Ovary (tissue), 10 donors: ENCODE measurements at places on chromosomes 5 and 9. TPM values are rescaled to one million over a fixed set of nuclear protein-coding genes. Genes with fewer than 3 reads are reported as not detected.

Gene SMIM33
- not detected for total RNA-seq

Gene NIM1K
- 0.38 TPM for total RNA-seq

Gene LSM11
- total RNA-seq = 4.6 TPM

Gene PHF24
- total RNA-seq = 0.20 TPM

Gene NFX1
- total RNA-seq = 44.5 TPM

Gene GBGT1
- total RNA-seq = 30.5 TPM

Gene ARSI
- 1.1 TPM for total RNA-seq

Gene DBH
- total RNA-seq = not detected

GRCh38 chr5:83539463-83539790, 67.9 kb downstream of the VCAN start:
- no peaks in the 10 kb centered on the region for H3K36me3 ChIP-seq
- no peaks in the 10 kb centered on the region for H3K27me3 ChIP-seq
- no peaks in the 10 kb centered on the region for H3K4me1 ChIP-seq
- no peak overlapping the region for H3K4me3 ChIP-seq
- H3K27ac ChIP-seq = no peak overlapping the region

GRCh38 chr9:20137425-20137824, 348.6 kb upstream of the SLC24A2 start:
- H3K36me3 ChIP-seq = no peaks in the 10 kb centered on the region
- no peaks in the 10 kb centered on the region for H3K27me3 ChIP-seq
- DNase-seq = no peak
- H3K4me3 ChIP-seq = no peak overlapping the region
- no peaks in the 10 kb centered on the region for H3K4me1 ChIP-seq
- H3K27ac ChIP-seq = no peak overlapping the region

DNA sequence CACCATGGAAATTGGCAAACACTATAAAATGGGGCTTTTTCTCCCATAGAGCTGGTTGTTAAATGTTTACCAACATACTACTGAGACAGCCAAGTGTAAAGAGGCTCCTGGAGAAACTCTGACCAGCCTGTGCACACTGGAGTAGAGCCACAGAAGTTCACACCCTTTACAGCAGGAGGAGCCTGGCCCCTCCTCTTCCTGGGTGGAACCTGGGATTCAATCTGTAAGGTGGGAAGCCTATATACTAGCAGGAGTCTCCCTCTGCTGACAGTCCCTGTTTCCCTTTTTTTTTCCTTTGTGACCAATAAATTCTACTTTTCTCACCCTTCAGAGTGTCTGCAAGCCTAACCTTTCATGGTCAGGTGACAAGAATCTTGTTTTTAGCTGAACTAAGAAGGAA, 10.4 kb upstream of the SLC30A5 start:
- H3K36me3 ChIP-seq = no peaks in the 10 kb centered on the region
- H3K27ac ChIP-seq = no peak overlapping the region
- H3K4me1 ChIP-seq = no peaks in the 10 kb centered on the region
- no peaks in the 10 kb centered on the region for H3K27me3 ChIP-seq
- no peak overlapping the region for H3K4me3 ChIP-seq

- no peaks in the 10 kb centered on the region for H3K4me1 ChIP-seq
- no peak for DNase-seq
- H3K27ac ChIP-seq = no peak overlapping the region
- no peaks in the 10 kb centered on the region for H3K36me3 ChIP-seq
- no peak overlapping the region for H3K4me3 ChIP-seq
These were observed 52.4 kb downstream of the FSD1L start for GRCh38 chr9:105500108-105500766.

DNA sequence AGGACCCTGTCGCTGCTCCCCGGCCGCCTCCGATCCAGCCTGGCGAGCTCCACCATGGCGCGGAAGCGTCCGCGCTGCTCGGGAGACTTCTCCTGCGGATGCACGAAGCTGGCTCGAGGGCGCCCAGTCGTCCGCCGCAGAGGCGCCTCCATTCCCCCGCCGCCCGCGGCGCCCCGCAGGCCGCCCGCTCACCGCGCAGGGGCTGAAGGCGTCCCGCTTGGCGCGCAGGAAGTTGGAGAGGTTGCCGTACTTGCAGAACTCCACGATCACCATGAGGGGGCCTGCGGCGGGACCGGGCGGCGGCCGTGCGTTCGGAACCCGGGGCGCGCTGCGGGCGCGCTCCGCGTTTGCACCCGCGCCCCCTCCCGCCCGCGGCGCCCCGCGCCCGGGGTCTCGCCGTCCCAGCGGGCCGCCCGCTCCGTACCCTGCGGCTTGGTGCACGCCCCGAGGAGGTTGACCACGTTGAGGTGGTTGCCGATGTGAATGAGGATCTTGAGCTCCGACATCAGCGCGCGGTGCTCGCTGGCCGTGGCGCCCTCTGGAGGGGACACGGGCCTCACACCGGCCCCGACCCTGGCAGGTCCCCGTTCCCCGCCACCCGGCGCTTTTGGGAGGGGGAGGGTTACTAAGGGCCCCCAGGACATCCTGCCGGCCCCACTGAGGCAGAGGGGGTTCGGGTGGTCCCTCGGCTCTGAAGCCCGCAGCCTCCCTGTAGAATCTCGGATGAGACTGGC, 27.7 kb upstream of the SCGB3A1 start:
- no peak overlapping the region for H3K27ac ChIP-seq
- H3K4me3 ChIP-seq = no peak overlapping the region
- H3K4me1 ChIP-seq = no peaks in the 10 kb centered on the region
- no peaks in the 10 kb centered on the region for H3K36me3 ChIP-seq
- H3K27me3 ChIP-seq = no peaks in the 10 kb centered on the region
- no peak for DNase-seq

DNA sequence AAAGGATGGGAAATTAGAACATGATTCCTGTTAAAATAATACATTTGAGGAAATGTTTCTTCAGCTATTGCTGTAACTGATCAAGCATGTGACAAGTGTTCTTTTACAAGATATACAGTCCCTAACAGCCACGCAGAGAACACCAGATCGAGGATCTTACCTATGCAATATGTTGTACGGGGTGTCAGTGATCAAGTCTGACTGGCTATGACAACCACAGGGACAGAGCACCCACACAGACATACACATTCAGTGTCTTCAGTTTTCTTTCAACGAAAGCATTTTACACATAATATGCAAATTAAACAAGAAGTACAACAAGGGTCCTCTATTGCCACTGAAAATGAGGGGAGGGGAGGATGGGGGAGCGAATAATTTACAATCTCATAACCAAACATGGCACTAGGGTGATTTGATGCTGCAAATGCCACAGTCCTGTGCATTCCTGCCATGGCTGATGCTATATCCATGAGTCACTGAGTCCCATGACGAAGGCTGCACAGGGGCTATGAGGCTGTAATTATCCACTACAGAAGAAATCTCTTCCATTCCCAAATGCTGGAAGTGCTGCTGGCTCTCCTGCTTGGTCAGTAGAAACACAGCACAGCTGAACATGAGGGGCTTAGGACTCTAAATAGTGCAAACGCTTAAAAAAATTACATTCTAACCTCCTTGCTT, 118.2 kb downstream of the KLHL3 start:
- no peaks in the 10 kb centered on the region for H3K27me3 ChIP-seq
- H3K36me3 ChIP-seq = no peaks in the 10 kb centered on the region
- H3K27ac ChIP-seq = no peak overlapping the region
- H3K4me1 ChIP-seq = peaks cover 3% of the 10 kb centered on the region

DNA sequence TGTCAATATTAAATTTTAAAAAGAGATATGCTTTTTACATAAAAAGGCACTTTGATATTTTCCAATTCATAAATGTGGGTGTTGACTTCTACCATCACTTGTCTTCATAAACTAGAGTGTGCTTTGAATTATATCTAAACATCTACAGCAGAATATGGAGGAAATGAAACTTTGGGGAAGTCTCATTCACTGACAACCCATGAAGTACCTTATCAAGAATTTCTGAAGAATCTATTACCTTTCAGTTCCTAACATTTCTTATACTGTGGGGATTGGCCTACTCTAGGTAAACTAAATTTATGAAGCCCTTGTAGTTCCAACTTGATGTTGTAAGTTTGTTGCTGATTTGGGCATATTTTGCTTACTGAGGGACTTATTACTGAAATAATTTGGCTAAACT, 81.9 kb downstream of the EMB start:
- no peaks in the 10 kb centered on the region for H3K4me1 ChIP-seq

GRCh38 chr5:103624035-103624480, 61.5 kb upstream of the NUDT12 start:
- H3K4me1 ChIP-seq = peaks cover 4% of the 10 kb centered on the region
- DNase-seq = no peak
- H3K36me3 ChIP-seq = no peaks in the 10 kb centered on the region
- H3K4me3 ChIP-seq = no peak overlapping the region
- no peaks in the 10 kb centered on the region for H3K27me3 ChIP-seq
- no peak overlapping the region for H3K27ac ChIP-seq

- no peaks in the 10 kb centered on the region for H3K27me3 ChIP-seq
- no peaks in the 10 kb centered on the region for H3K36me3 ChIP-seq
- no peak for DNase-seq
- no peak overlapping the region for H3K27ac ChIP-seq
These were observed 16.0 kb upstream of the ZBTB43 start for GRCh38 chr9:126788634-126789349.

GRCh38 chr9:107397076-107398044, 92.2 kb downstream of the KLF4 start:
- no peak overlapping the region for H3K27ac ChIP-seq
- H3K4me3 ChIP-seq = no peak overlapping the region
- no peaks in the 10 kb centered on the region for H3K36me3 ChIP-seq
- H3K4me1 ChIP-seq = no peaks in the 10 kb centered on the region
- no peak for DNase-seq

DNA sequence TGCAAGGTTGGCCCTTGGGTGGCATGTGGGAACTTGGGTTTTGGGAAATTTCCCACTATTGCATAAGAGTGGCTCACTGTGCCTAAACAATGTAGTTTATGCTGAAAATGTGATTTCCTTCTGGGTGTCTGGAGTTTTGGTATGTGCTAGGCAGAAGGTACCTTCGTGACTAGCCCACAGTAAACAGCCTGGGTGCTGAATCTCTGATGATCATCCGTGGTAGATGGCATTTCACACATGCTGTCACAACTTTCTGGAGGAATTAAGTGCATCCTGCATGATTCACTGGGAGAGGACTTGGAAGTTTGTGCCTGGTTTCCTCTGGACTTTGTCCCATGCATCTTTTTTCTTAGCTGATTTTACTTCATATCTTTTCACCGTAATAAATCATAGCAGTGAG, 64.5 kb downstream of the LNPEP start:
- no peaks in the 10 kb centered on the region for H3K36me3 ChIP-seq
- no peak overlapping the region for H3K27ac ChIP-seq
- no peaks in the 10 kb centered on the region for H3K4me1 ChIP-seq
- H3K27me3 ChIP-seq = no peaks in the 10 kb centered on the region
- DNase-seq = no peak

DNA sequence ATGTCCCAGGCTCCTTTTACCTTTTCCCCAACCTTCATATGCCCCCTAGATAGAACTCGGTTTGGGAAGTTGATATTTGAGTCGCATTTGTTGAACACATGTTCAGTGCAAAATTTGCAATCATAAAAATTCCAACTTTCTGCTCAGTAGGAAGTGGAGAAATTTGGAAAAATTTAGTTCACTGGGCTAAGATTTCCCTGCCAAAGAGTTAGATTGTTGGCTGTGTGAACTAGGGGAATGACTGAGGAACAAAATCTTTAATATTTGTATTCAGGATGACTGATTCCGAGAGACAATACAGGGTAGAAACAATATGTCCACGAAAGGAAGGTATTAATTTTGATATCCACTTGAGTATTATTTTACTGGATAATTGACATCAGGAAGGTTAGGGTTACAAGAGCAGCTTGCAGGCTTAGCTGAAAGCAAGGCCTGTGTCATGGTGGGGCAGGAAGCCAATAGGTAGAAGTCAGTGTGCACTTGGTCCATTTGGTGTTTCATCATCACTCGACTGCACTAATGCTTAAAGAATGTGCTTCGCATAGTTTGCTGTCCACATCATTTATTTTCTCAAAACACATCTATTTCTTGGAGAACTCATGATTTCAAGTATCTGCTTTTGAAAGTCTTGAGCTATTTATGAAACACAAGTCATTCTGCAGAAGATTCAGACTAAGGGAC, 59.4 kb upstream of the GNA14 start:
- no peak overlapping the region for H3K4me3 ChIP-seq
- H3K27me3 ChIP-seq = no peaks in the 10 kb centered on the region
- no peaks in the 10 kb centered on the region for H3K36me3 ChIP-seq
